ENCODE measurements at places on chromosomes 7 and 10.

GRCh38 chr7:127771707-127772106 is 119.7 kb downstream of the SND1 start:
- H3K27me3 ChIP-seq, result no peaks in the 10 kb centered on the region
- no peak overlapping the region for H3K4me3 ChIP-seq
- H3K4me1 ChIP-seq, result peaks cover 6% of the 10 kb centered on the region
- no peaks in the 10 kb centered on the region for H3K36me3 ChIP-seq
- no peak overlapping the region for H3K27ac ChIP-seq

- no peak for DNase-seq
- no peaks in the 10 kb centered on the region for H3K36me3 ChIP-seq
- H3K4me1 ChIP-seq, result no peaks in the 10 kb centered on the region
- no peaks in the 10 kb centered on the region for H3K27me3 ChIP-seq
Observed at GRCh38 chr10:1268831-1269230, 212.6 kb downstream of the WDR37 start.

DNA sequence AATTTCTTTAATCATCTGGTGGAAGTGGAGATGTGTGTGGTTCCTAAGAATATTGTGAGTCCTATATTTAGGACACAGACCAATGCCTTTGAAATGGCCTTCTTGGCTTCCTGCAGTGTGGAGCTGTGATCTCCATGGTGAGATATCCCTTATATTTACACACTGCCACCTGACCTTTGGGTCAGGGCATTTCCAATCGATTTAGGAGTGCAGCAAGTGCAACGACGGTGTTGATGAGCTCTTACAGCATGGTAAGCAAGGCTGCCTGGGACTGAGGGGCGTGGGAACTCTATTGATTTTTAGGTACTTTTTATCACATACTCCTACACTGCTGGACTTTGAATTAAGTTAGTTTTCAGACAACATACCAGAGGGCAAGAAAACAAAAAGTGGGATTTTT is 146.0 kb downstream of the NRG3 start:
- H3K4me1 ChIP-seq, result no peaks in the 10 kb centered on the region
- no peak for DNase-seq
- no peak overlapping the region for H3K4me3 ChIP-seq
- no peaks in the 10 kb centered on the region for H3K27me3 ChIP-seq

DNA sequence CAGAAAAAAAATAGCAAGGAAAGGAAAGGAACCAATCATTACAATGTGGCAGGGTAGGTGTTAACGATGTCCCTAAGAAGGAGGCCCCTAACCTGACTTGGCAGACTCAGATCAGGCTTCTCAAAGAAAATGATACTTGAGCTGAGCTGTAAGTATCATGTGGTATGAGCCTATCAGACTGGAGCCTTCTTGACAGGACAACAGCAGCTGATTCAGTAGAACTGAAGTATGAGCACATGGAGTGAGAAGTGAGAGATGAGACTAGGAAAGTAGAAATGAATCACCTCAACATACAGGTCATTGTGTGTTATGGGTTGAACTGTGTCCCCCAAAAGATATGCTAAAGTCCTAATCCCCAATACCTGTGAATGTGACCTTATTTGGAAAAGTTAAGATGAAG is 66.3 kb downstream of the MTERF1 start:
- H3K27me3 ChIP-seq, result no peaks in the 10 kb centered on the region
- no peak overlapping the region for H3K27ac ChIP-seq
- DNase-seq, result no peak

GRCh38 chr7:6161463-6162330 is 110.7 kb downstream of the CYTH3 start:
- H3K36me3 ChIP-seq, result peaks cover 47% of the 10 kb centered on the region
- H3K27me3 ChIP-seq, result no peaks in the 10 kb centered on the region
- H3K4me3 ChIP-seq, result no peak overlapping the region
- no peak overlapping the region for H3K27ac ChIP-seq
- no peak for DNase-seq

DNA sequence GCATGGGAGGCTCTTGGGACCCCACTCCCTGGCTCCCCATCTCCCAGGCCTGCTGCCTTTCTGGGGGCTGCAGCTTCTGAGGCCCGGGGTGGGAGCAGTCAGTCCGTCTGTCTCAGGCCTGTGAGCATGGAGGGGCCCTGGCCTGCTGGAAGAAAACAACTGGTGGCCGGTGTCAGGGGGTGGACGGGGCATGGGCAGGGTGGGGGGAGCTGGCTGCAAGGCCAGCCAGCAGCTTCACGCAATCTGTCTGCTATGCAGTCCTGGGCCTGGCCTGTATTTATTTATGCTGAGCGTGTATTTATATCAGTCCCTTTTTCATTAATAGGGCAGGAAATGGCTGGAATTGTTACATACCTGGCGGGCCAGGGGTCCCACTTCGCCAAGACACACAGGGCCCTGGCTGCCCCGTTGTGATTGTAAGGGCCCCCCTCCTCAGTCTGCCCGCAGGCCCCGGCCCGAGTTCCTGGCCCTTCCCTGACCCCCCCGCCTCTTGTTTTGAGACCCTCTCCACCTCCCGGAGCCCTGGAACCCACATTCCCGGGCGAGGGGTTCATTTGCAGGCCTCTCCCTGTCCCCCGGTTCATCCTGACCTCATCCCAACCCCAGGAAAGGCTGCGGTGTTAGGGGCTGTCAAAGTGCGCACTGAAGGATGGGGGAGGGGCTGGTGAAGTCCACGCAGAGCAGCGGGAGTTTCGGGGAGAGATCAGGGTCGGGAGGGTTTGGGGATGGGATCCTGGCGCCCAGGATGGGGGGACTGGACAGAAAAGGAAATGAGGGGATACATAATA is 8.2 kb downstream of the TMEM270 start:
- H3K27me3 ChIP-seq, result no peaks in the 10 kb centered on the region
- no peak for DNase-seq
- H3K27ac ChIP-seq, result no peak overlapping the region
- H3K4me1 ChIP-seq, result no peaks in the 10 kb centered on the region
- H3K4me3 ChIP-seq, result no peak overlapping the region
- no peaks in the 10 kb centered on the region for H3K36me3 ChIP-seq

- DNase-seq, result no peak
- no peaks in the 10 kb centered on the region for H3K36me3 ChIP-seq
- H3K4me1 ChIP-seq, result no peaks in the 10 kb centered on the region
- H3K27ac ChIP-seq, result no peak overlapping the region
- H3K27me3 ChIP-seq, result no peaks in the 10 kb centered on the region
Observed at GRCh38 chr7:7439564-7439963, 96.1 kb downstream of the COL28A1 start.

- no peak for DNase-seq
- H3K27ac ChIP-seq, result no peak overlapping the region
- H3K36me3 ChIP-seq, result no peaks in the 10 kb centered on the region
- no peaks in the 10 kb centered on the region for H3K4me1 ChIP-seq
- H3K27me3 ChIP-seq, result no peaks in the 10 kb centered on the region
Observed at GRCh38 chr10:5467207-5467535, 32.2 kb downstream of the CALML5 start.

DNA sequence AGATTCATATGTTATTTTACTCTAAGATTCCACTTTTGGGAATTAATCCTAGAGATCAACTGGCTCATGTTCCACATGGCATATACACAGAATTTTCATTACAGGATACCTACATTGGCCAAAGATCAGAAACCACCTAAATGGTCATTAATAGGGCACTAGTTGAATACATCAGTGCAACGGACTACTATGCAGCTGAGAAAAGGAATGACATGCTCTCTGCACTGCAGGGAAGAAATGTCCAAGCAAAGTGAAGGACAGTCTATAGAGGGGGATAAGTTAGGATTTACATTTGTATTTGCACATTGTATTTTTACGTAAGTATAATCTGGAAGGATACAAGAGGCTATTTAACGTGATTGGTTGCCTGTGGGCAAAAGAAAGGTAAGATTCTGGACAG is 67.7 kb upstream of the PRLHR start:
- no peak overlapping the region for H3K4me3 ChIP-seq
- peaks cover 7% of the 10 kb centered on the region for H3K4me1 ChIP-seq
- peaks cover 6% of the 10 kb centered on the region for H3K27me3 ChIP-seq
- H3K27ac ChIP-seq, result no peak overlapping the region

Data from natural killer cell (primary cell).